ENCODE measurements at places on chromosomes 12 and 14.

GRCh38 chr12:80745851-80746505 lies 29.3 kb downstream of the MYF5 start:
- no peak for DNase-seq

- no peak for DNase-seq
Observed at GRCh38 chr12:23525450-23526072, 423.9 kb downstream of the SOX5 start.

DNA sequence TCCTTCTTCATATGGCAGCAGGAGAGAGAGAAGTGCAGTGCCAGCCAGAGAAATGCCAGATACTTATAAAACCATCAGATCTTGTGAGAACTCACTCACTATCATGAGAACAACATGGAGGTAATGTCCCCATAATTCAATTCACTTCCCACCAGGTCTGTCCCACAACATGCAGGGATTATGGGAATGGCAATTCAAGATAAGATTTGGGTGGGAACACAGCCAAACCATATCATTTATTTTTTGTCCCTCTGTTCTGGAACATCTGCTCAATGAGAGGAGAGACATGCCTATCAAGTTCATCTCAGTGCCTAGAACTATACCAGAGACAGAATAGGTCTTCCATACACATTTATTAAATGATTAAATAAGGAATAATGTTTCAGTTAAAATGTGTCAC lies 543.5 kb downstream of the NRXN3 start:
- no peak for DNase-seq

DNA sequence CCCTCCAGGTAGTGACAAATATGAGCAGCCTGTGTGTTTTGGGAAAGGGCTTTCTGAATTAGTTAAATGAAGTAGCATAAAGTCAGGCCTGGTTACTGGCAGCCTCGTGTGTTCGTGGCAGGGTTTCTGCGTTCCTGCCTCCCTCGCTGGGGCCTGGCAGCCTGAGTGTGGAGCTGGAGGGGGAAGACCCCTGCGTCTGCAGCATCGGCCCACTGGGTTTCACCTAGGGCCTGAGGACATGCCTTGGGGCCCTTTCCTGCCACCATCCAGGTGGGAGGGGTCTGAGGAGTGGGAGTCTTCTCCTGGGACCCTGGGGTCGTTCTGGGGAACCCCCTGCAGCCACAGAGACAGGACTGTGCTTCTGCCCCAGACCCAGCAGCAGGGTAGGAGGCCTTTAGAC lies 20.4 kb upstream of the AMN start:
- no peak for DNase-seq

DNA sequence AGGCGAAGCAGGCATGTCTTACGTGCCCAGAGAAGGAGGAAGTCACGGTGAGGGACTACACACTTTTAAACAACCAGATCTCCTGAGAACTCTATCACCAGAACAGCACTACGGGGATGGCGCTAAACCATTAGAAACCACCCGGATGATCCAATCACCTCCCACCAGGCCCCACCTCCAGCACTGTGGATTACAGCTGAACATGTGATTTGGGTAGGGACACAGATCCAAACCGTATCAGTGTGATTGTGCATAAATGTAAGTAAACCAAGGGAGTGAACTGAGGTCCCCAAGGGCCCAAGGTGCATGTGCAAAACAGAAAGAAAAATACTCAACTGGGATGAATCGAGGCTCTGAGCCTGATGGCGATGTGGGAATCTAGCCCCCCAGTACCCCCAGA lies 134.2 kb downstream of the DICER1 start:
- DNase-seq, result no peak

- no peak for DNase-seq
Observed at GRCh38 chr12:120546050-120546386, 11.9 kb downstream of the RNF10 start.

- DNase-seq, result no peak
Observed at GRCh38 chr14:94317259-94317658, 5.9 kb downstream of the SERPINA6 start.

GRCh38 chr12:53105712-53106439 lies 2.6 kb downstream of the SOAT2 start:
- DNase-seq, result no peak

DNA sequence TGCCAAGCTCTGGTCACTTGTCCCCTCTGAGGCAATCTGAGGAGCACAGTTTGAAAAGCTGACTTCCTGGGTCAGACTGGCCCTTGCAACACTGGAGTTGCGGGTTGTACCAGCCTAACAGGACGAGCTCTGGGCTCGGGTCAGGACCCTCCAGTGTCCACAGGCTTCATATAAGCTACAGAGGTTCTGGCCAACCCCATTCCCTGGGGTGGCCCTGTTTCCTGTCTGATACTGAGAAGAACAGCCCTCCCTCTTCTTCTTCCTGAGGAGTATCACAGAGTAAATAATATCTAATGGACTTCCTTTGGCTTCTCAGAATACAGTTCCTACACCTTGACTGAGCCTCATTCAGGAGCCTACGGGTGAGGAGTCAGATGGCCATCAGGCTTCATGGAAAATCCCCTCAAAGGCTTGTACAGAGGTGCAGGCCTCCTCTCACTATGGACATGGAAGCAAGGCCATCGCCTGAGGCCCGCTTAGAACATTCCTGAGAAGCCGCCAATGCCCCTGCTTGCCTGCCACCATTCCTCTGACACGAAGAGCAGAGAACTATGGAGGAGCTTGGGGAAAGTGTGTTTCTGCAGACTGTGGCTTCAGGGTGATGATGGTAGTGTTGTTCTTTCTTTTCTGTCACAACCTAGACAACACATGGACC lies 28.5 kb upstream of the ANO2 start:
- DNase-seq, result no peak

- DNase-seq, result no peak
Observed at GRCh38 chr12:80190001-80190400, 90.7 kb downstream of the OTOGL start.

GRCh38 chr14:52802597-52802996 lies 11.2 kb upstream of the GNPNAT1 start:
- DNase-seq, result peak; percentile 27

- no peak for DNase-seq
Observed at GRCh38 chr14:103185051-103186029, 62.1 kb downstream of the TNFAIP2 start.

DNA sequence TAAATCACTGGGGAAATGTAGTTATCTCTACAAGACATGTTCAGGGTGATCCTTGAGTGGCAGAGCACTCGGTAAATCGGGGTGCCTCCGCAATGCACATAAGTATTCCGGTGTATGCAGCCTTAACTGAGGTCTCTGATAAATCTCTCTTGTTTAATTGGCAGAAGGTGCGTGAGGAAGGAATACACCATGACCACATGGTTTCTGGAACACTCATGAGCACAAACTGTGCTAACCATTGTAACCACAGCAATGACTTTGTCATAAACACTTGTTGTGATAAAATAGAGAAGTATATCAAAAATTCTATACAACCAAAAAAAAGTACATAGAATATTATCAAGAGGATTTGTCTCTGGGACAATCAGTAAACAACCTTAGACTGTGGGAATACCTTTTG lies 146.8 kb upstream of the DIO2 start:
- DNase-seq, result no peak

DNA sequence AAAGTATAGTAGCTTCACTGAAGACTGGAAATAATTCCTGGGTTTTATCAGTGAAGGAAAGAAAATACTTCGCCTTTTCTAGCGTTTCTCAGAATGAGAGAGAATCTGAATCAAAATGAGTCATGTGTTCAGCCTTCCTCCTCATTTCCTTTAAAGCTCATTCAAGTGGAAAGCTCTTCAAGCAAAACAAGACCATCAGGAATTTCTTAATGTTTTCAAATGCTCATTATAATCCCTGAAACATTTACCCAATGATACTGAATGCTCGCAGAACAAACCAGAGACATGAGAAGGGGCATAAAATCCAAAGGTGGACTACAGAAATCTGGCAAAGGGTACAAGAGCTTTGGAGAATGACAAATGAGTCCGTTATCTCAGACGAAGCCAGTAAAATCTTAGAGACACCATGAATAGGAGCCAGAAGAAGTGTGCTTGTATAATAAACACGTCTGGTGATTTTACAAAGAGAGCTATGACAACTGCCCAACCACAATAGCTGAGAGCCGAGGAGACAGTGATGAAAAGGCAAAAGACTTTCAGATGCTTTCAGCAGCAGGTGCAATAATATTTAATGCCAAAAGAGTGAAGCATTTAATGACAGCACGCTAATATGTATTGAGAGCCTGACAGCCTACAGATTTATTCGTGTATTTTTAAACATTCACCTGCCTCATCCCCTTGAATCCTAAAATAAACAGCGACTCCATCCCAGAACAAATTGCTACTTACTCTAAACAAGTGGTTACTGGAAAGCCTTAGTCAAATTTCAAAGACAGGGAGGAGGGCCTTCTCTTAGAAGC lies 19.0 kb downstream of the SPRING1 start:
- DNase-seq, result no peak

- DNase-seq, result no peak
Observed at GRCh38 chr12:72191761-72192160, 80.4 kb upstream of the TRHDE start.

- peak; percentile 48 for DNase-seq
Observed at GRCh38 chr12:124713436-124714082, 146.1 kb upstream of the NCOR2 start.

- DNase-seq, result no peak
Observed at GRCh38 chr14:82047777-82048470, 514.3 kb upstream of the SEL1L start.

DNA sequence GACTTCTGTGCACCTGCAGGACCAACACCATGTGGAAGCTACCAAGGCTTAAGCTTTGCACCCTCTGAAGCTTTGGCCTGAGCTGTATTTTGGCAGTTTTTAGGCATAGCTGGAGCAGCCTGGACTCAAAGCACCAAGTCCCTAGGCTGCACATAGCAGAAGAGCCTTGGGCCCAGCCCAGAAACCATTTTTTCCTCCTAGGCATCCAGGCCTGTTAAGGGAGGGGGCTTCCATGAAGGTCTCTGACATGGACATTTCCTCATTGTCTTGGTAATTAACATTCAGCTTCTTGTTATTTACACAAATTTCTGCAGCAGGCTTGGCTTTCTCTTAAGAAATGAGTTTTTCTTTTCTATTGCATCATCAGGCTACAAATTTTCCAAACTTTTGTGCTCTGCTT lies 475.8 kb upstream of the FLRT2 start:
- no peak for DNase-seq

GRCh38 chr12:86264451-86265328 lies 8.5 kb upstream of the MGAT4C start:
- no peak for DNase-seq

DNA sequence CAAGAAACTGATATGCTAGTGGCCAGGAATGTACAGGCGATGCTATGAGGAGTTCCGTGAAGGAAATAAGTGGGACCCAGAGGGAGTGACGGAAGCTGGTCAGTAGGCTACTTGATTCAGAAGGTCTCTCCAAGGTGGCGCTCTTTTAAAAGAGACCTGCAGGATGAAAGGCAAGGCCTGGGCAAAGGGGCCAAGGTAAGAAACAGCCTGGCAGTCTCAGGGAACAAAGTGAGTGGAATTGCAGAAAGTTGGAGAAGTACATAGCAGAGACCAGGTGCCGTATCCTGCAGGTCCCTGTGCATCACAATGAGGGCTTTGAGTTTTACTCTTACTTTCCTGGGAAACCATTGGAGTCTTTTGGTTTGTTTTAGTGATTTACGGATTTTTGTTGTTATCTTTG lies 905.6 kb downstream of the BCL11B start:
- DNase-seq, result no peak

- DNase-seq, result no peak
Observed at GRCh38 chr12:100900808-100901207, 106.2 kb downstream of the ANO4 start.

- DNase-seq, result no peak
Observed at GRCh38 chr12:40668099-40668529, 24.1 kb upstream of the CNTN1 start.

DNA sequence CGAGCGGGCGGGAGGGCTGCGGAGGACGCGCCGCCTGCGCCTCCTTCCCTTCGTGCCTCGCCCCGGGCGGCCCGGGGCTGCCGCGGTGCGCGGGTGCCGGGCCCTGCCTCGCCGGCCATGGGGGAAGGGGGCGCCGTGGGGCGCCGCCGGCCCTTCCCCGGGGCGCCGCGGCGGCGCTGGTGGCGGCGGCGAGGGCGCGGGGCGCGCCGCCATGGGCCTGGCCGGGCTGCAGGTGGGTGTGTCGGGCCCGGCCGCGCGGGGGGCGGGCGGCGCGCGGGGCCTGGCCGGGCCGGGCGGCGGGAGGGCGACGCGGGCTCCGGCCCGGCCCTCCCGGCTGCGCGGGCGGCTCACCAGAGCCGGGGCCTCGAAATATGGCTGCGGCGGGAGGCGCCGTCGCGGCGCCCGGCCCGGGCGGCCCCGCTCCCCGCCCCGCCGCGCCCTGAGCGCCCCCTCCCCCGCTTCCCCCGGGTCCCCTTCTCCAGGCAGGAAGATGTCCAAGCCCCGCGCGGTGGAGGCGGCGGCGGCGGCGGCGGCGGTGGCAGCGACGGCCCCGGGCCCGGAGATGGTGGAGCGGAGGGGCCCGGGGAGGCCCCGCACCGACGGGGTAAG lies 5.1 kb downstream of the KMT5A start:
- DNase-seq, result no peak

- no peak for DNase-seq
Observed at GRCh38 chr12:129619271-129619670, 284.6 kb downstream of the TMEM132D start.

GRCh38 chr12:117053050-117053400 lies 46.2 kb downstream of the TESC start:
- no peak for DNase-seq

DNA sequence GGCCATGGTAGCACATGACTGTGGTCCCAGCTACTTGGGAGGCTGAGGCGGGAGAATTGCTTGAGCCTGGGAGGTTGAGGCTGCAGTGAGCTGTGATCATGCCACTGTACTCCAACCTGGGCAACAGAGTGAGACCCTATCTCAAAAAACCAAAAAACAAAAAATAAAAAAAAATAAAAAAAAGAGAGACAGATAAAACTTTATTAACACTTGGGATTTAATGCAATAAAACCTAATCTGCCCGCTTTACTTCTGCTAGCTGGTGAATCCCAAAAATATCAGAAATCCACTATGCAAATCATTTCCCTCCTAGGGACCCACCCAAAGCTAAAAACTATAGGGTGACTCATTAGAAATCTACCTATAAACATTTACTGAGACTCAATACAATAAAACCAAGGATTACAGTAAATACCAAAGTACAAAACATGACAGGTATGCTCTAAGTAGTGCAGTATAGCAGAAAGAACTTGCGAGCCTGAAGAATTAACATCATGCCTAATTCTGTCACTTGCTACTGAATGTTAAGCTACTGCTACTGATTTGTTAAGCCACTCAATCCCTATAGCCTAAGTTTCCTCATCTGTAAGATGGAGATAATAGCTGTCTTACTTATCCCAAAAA lies 50.1 kb upstream of the STAC3 start:
- DNase-seq, result no peak

- no peak for DNase-seq
Observed at GRCh38 chr14:27435923-27436670, 838.3 kb upstream of the NOVA1 start.

GRCh38 chr12:130993759-130994670 lies 40.3 kb downstream of the ADGRD1 start:
- DNase-seq, result no peak

GRCh38 chr12:129776977-129777667 lies 126.7 kb downstream of the TMEM132D start:
- no peak for DNase-seq

GRCh38 chr12:132605892-132606291 lies 4.5 kb downstream of the LRCOL1 start:
- DNase-seq, result no peak

- DNase-seq, result no peak
Observed at GRCh38 chr14:66487164-66487563, 993 bp downstream of the CCDC196 start.

- DNase-seq, result no peak
Observed at GRCh38 chr12:11753150-11753499, 103.7 kb downstream of the ETV6 start.
